ENCODE measurements at places on chromosomes 1 and 21. TPM values are rescaled to one million over a fixed set of nuclear protein-coding genes. Genes with fewer than 3 reads are reported as not detected.

- no peak for DNase-seq
- no peaks in the 10 kb centered on the region for H3K4me1 ChIP-seq
- no peak overlapping the region for H3K27ac ChIP-seq
- no peaks in the 10 kb centered on the region for H3K27me3 ChIP-seq
- no peaks in the 10 kb centered on the region for H3K36me3 ChIP-seq
- H3K4me3 ChIP-seq: no peak overlapping the region
These were observed 132.2 kb upstream of the FOXD3 start for GRCh38 chr1:63190171-63190570.

GRCh38 chr1:222299524-222299923 lies 248.4 kb downstream of the HHIPL2 start:
- no peak for DNase-seq
- H3K4me1 ChIP-seq: no peaks in the 10 kb centered on the region
- H3K4me3 ChIP-seq: no peak overlapping the region
- H3K27me3 ChIP-seq: no peaks in the 10 kb centered on the region

GRCh38 chr1:119366424-119366823 lies 2.2 kb upstream of the HAO2 start:
- H3K36me3 ChIP-seq: no peaks in the 10 kb centered on the region
- H3K4me1 ChIP-seq: no peaks in the 10 kb centered on the region
- DNase-seq: no peak
- H3K27ac ChIP-seq: no peak overlapping the region

Gene CNKSR1
- total RNA-seq: 13.3 TPM

DNA sequence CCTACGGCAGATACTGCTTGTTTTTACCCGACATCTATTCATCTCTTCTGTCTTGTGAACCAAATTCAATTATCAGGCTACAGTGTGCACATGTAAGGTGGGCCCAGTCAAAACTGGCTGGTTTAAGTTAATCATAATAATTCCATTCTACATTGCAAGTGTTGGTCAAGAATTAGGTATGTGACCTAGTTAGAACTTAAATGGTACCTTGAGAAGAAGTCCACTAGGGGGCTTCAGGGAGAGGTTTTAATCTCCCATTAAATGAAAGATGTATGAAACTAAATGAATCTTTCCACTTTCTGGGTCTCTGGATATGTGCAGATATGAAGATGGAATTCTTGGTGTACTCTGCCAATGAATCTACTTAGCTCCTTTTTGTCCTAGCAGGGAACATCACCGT lies 187.1 kb downstream of the CDC42BPA start:
- no peaks in the 10 kb centered on the region for H3K27me3 ChIP-seq
- no peak for DNase-seq
- H3K27ac ChIP-seq: no peak overlapping the region
- H3K36me3 ChIP-seq: no peaks in the 10 kb centered on the region
- no peaks in the 10 kb centered on the region for H3K4me1 ChIP-seq

Measured in uterus (tissue), 4 donors.